ENCODE measurements at places on chromosomes 2 and 18. TPM values are rescaled to one million over a fixed set of nuclear protein-coding genes. Genes with fewer than 3 reads are reported as not detected.
A peak's percentile ranks its signal among the peaks of the same experiment; 100 is the strongest.

DNA sequence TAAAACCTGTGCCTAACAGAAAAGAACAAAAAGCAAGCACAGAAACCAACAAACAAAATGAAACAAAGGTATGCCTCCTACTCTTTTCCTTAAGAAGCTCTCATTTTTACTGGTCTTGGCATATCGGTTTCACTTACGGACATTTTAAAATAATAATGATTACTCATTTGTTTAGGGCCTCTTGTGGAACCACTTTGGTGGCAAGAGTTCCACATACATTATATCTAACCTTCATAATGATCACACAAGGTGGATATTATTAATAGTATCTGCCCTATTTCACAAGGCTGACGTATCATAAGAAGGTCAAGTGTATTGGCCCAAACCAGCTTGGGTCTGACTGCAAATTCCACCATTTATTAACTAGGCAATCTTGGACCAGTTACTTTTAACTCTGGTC is 304.7 kb downstream of the TCF4 start:
- DNase-seq = no peak

DNA sequence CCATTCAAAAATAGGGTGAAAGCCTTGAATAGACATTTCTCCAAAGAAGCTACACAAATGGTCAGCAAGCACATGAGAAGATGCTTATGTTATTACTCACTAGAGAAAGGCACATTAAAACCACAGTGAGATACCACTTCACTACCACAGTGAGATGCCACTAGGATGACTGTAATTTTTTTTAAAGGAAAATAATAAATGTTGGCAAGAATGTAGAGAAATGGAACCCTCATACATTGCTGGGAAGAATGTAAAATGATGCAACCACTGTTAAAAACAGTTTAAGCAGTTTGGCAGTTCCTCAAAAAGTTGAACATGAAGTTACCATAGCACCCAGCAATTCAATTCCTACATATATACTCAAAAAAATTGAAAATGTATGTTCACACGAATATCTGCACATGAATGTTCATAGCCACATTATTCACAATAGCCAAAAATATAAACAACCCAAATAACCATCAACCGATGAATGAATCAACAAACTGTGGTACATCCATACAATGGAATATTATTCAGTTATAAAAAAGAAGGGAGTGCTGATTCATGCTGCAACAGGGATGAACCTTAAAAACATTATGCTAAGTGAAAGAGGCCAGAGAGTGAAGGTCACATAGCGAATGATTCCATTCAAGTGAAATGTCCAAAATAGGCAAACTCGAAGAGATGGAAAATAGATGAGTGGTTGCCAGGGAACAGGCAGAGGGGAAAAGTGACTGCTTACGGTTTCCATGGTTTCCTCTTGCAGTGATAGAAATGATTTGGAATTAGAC is 156.2 kb upstream of the NDUFV2 start:
- DNase-seq = no peak

DNA sequence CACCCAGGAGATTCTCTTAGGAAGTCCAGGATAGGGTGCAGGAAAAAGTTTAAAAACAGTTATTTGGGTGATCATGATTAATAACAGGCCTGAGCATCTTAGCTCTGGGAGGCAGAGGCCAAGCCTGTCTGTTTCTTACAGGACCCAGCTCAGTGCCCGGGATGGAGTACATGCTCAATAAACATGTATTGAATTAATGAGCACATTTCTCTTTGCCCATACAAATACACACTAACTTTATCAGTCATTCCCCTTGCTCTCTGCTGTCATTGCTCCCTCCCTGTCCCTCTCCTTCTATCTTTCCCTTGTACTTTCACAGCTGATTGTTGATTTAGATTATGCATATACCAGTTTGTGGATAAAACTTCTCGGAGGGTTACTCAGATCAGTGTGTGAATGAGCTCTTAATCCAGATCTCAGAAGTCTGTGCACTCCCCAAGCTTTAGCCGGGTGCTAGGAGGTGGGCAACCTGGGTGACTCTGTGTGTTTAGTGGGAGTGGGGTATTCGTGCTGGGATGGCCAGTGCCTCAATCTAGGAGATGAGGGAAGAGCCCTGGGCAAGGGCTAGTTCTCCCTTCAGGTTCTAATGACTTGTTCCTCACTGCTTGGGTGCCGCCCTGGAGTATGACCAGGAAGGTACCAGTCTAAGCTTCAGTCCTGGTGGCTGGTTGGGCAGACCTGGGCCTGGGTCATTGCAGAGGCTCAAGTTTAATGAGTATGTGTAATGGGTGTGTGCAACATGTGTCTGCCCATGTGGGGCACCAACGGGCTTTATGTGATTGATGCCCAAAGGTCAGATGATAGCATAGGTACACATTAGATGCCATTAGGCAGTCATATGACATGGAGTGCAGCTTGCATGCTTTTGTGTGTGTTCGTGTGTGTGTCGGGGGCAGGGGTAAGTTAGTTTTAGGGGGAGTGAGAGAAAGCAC is 10.6 kb downstream of the EMX1 start:
- DNase-seq = no peak

- DNase-seq = peak; percentile 78
These were observed 19.8 kb downstream of the SLC4A1AP start for GRCh38 chr2:27683390-27684071.

DNA sequence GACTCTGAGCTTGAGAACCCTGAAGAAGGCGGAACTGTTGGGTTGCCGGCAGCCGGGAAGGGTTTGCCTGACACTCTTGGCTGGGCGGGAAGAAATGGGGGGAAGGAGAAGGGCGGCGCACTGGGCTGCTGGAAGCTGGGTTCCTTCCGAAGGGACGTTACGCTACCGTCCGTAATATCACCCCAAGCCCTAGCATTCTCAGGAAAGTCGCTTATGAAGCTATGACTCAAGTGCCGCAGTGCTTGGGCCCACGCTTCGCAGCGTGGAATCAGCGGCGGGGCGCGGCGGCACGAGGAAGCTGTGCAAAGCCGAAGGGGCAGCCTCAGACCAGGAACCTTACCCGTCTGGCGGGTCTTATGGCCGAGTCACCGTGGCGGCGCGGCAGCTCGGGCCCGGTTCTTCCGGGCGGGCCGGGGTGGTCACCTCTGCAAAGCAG is 50.2 kb upstream of the SIGLEC15 start:
- peak; percentile 84 for DNase-seq

- no peak for DNase-seq
These were observed 5.4 kb downstream of the CD302 start for GRCh38 chr2:159792599-159792998.

GRCh38 chr2:237319086-237319820 is 94.7 kb downstream of the COL6A3 start:
- DNase-seq = no peak

DNA sequence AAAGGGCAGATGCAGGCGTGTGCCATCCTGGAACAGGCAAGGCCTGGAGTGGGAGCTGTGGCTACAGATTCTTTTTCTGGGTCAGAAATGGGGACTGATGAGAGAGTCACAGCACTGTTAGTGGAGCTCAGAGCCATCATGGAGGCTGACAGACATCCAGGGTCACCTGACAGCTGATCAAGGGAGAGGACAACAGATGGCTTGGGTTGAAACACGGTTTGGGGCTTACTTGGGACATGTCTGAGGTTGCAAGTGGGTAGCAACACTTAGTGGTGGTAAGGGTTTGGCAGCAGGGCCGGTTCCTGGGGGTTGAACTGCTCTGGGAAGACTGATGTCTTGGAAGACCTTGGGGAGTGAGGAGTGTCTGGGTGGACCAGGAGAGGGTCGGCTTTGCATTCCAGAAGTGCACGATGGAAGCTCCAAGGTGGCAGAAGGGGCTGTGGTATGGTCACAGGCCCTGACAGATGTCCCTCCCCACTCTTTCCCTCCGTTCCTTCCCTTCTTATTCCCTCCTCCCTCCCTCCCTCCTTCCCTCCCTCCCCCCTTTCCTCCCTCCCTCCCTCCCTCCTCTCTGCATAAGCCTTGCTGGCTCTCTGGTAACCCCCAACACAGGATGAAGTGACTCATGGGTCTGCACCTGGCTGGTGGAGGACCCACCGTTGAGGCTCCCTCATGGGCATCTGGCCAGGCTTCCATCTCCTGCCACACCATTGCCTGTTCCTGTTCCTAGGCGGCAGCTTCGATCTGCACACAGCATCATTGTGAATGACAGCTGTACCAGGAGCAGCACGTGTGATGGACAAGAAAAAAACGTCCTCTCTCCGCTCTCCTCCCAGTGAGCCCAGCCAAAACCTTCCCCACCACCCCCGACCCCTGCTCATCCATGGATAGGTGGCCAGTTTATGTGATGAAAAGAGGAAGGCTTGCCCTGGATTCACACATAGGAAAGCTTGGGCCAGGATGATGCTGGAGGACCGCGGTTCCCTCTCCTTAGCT is 63.8 kb upstream of the RPL31 start:
- DNase-seq = no peak

- DNase-seq = no peak
These were observed 374.5 kb downstream of the NCKAP5 start for GRCh38 chr2:133193544-133194361.

DNA sequence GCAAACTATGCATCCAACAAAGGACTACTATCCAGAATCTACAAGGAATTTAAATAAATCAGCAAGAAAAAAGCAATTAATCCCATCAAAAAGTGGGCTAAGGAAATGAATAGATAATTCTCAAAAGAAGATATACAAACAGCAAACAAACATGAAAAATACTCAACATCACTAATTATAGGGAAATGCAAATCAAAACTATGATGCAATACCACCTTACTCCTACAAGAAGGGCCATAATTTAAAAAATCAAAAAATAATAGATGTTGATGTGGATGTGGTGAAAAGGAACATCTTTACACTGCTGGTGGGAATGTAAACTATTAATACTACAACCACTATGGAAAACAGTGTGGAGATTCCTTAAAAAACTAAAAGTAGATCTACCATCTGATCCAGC is 164.7 kb downstream of the ZBTB7C start:
- DNase-seq = no peak

DNA sequence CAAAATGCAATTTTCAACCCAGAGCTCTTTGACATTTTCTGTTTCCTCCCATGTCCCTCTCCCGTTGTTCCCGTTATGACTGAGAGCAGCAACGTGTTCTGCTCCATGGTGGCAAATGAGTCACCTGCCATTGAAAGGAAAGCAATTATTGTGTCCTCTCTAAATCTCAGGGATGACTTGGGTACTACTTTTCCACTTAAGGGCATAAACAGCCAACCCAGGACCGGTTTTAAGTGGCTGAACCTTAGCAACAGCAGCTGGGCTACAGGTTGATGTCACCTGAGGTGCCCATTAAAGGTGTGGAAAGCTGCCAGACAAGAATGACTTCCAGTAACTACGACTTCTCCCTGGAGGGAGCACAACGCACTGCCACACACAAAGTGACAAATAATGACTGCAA is 236.8 kb downstream of the NCKAP5 start:
- no peak for DNase-seq

- DNase-seq = no peak
These were observed 194.1 kb downstream of the PRKCE start for GRCh38 chr2:45845566-45845965.

DNA sequence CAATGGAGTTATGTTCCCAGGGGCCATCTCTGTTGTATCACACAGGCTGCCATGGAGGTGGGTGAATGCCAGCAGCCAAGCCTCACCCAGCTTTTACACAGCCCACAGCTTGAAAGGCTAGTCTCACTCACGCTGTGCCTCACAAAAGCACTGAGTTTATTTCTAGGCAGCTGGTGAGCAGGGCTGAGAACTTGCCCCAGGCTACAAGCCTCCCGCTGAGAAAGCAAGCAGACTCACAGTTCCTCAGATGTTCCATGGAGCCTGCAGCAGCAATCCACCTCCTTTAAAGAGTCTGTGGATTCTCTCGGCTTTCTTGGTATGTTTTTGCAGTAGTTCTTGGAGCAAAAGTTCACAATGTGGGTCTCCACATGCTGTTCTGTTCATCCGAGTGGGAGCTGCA is 40.9 kb upstream of the ALKAL2 start:
- DNase-seq = no peak

- DNase-seq = no peak
These were observed 35.9 kb downstream of the ARHGAP25 start for GRCh38 chr2:68770271-68771111.

DNA sequence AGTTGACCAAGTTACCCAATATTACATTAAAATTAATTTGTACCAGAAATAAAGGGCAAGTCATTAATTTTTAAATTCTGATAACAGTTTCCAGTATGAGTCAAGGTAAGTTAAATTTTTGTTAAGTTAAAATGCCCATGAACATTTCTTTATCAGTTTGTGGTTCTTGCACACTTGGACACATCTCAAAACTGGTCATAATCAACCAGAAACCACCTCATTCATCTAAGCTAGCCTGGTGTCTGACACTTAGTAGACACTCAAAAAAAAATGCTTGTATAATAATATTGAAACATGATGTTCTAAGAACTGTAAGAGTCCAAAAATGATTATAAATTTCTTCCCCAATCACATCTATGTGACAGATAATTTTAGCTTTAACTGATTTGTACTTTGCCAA is 62.4 kb downstream of the SATB2 start:
- no peak for DNase-seq

DNA sequence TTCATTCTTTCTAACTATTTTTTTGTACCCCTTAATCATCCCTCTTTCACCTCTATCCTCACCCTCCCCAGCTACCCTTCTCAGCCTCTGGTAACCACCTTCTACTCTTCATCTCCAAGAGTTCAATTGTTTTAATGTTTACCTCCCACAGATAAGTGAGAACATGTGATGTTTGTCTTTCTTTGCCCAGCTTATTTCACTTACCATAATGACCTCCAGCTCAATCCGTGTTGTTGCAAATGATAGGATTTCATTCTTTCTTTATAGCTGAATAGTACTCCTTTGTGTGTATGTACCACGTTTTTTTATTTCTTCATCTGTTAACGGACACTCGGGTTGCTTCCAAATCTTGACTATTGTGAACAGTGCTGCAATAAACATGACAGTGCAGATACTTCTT is 22.1 kb upstream of the TMEM37 start:
- no peak for DNase-seq

DNA sequence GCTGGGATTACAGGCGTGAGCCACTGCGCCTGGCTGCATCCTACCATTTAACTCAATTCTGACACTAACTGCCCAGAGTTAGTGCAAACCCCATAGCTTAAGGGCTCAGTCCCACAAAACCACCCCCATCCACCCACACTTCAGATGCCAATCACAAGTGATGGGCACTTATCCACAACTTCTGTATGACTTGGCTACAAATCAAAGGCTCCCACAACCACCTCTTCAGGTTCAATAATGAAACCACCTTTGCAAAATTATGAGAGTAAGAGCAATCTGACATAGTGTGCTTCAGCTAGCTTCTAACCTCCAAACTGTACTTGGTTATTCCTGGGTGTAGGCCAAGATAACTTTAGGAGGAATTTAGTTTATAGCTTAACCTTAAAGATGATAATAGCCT is 51.3 kb upstream of the SLC35F5 start:
- DNase-seq = no peak

GRCh38 chr2:239563561-239563960 is 162.7 kb upstream of the HDAC4 start:
- DNase-seq = no peak

- no peak for DNase-seq
These were observed 181.5 kb upstream of the ACVR2A start for GRCh38 chr2:147663153-147663961.

GRCh38 chr2:97870396-97870843 is 125.3 kb downstream of the TMEM131 start:
- DNase-seq = peak; percentile 18

- no peak for DNase-seq
These were observed 2.4 kb upstream of the NEDD4L start for GRCh38 chr18:58041633-58042032.

Gene MC2R
- not detected for total RNA-seq

Gene HAUS1
- total RNA-seq = 9.4 TPM

Gene VAMP5
- 54.0 TPM for total RNA-seq

Gene SCYGR4
- not detected for total RNA-seq

Gene TUBA3D
- total RNA-seq = 8.8 TPM

Gene RAB12
- total RNA-seq = 115 TPM

Gene RPL37A
- 2,124 TPM for total RNA-seq

Gene FEV
- not detected for total RNA-seq

Gene RAB6C
- not detected for total RNA-seq

Gene ACTG2
- total RNA-seq = 3.8 TPM
